ENCODE measurements at places on chromosomes 6 and 20.

GRCh38 chr6:69867639-69867976 is 1.3 kb downstream of the COL19A1 start:
- DNase-seq = no peak

- no peak for DNase-seq
Measured at GRCh38 chr6:125994670-125995488, 8.5 kb downstream of the TRMT11 start.

GRCh38 chr20:62418709-62419487 is 8.4 kb downstream of the RBBP8NL start:
- DNase-seq = no peak

DNA sequence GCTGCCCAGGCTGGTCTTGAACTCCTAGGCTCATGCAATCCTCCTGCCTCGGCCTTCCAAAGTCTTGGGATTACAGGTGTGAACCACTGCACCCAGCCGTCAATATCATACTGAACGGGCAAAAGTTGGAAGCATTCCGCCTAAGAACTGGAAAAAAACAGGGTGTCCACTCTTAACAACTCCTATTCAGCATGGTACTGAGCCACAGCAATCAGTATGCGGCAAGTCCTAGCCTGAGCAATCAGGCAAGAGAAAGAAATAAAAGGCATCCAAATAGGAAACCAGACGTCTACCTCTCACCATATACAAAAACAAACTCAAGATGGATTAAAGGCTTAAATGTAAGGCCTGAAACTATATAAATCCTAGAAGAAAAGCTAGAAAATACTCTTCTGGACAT is 83.1 kb downstream of the FKBP5 start:
- no peak for DNase-seq

DNA sequence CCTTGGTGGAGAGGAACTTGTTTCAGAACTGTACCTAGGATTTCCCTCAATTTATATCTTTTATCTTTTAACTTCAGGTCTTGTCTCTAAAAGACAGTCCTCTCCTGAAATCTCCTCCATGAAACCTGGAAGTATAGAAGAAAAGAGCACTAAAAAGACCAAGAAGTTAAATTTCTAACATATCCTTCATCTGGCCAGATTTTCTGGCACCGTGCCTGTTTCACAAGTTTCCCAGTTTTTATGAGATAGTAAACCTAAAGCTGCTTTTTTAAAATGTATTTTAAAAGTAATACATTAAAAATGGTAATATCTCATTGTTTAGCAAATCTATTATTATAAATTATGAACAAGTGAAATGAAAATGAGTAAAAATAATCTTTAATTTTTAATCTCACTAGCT is 348.3 kb upstream of the RSPO3 start:
- DNase-seq = no peak
